ENCODE measurements at places on chromosomes 2 and 18.

DNA sequence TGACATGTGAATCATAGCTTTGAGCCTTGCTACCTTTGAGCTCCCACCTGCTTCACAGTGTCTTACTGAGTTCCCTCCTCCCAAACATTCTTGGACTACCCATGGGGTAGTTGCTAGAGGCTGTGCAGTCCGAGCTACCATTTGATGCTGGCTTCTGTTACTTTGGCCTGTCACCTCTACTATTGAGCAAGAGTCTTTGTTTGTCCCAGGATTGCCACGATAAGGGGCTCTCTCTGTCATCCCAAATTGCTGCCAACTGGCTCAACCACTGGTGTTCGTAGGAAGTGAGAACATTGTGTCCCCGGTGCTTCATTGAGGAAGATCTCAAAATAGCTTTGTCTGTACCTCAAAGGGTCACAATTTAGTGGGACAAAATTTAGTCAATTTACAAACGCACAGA lies 59.1 kb upstream of the PAX8 start:
- DNase-seq: no peak

DNA sequence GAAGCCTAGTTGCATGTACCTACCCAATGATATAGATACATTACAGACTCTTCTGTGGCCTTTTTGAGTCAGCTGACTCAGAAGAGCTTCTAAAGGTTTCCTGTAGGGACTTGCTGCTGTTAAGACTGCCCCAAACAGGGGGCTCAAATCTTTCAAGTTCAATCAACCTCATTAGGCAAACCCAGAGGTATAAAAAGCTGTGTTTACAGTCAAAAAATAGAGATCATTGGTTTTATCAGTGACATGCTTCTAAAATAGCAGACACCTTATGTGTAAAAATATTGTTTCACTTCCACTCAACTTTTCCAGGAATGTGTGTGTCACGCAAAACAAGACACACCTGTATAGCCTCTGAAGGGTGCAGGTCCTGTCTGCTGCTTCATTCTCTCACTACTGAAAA lies 624.3 kb upstream of the FANCL start:
- DNase-seq: no peak

DNA sequence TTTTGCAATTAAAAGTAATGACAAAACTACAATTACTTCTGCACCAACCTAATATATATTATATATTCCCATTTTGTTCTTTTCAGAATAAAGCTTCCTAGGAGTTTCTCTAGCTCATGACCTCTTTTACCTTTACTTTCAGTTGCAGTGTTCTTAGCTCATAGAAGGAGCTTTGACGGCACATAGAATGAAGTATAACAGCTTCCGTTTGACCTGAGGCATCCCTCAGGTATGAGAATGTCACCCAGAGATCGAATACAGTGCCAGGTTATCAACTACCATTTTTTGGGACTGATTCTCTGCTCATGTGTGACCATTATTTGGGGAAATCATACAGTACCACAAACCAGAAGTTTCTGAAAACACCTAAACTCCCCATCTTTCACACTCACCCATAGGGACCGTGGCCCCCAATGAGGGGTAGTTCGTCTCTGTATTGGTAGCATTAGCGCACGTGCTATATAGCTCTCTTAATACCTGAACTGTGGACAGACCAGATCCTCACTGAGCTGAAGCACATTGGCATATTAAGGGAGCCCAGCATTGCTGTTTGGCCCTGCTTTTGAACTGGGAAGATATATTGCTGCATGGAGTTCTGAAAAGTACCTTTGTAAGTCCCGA lies 123.0 kb downstream of the SPTBN1 start:
- DNase-seq: no peak

DNA sequence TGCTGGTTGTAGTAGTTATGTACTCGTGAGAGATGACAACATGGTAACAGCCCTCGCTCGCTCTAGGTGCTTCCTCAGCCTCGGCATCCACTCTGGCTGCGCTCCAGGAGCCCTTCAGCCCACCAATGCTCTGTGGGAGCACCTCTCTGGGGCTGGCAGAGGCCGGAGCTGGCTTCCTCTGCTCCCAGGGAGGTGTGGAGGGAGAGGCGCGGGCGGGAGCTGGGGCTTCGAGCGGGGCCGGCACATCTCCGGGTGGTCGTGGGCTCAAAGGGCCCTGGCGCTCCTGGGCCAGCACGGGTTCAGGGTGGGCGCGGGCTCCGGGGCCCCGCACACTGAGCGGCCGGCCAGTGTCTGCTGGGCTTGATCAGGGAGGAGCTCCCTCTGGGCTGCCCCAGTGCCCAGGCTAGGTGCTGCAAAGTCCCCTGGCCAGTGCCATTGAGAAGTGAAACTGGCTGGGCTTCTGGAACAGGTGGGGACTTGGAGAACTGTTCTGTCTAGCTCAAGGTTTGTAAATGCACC lies 1012.1 kb downstream of the CNTNAP5 start:
- DNase-seq: no peak

DNA sequence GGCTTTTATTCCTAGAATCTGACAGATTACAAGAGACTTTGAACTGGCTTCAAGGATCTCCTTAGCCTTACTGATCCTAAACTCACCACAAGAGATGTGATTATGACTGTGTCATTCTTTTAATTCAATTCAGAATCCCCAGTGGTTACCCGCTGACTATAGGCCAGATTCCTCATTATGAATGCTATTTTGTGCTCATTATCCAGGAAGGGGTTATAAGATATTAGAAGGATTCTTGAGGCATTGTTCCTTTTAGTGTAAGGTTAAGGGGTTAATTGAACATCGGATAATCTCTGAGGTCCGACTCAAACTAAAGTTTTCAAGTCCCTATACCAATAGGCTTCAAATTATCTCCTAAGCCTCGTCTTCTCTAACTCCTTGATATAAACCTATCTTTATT lies 39.4 kb upstream of the TDRD15 start:
- no peak for DNase-seq

Data from activated T-cell treated with anti-CD3 and anti-CD28 coated beads for 24 hours (primary cell).